ENCODE measurements at places on chromosomes 3 and 15.

DNA sequence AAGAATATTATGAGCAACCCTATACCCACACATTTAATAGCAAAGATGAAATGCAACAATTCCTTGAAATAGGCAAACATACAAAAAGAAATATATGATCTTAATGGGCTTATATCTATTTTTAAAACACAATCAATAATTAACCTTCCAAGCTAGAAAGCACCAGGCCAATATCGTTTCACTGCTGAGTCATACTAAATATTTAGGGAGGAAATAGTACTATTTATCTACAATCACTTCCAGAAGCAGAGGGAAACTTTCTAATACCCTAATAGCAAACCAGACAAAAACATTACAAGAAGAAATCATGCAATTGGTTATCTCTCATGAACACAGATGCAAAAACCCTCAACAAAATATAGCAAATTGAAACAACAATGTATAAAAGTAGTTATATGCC is 207.8 kb downstream of the MTHFS start:
- DNase-seq = no peak

- DNase-seq = no peak
Observed at GRCh38 chr3:47573190-47574172, 5.2 kb downstream of the CSPG5 start.

- no peak for DNase-seq
Observed at GRCh38 chr3:28791713-28792255, 443.2 kb upstream of the AZI2 start.

DNA sequence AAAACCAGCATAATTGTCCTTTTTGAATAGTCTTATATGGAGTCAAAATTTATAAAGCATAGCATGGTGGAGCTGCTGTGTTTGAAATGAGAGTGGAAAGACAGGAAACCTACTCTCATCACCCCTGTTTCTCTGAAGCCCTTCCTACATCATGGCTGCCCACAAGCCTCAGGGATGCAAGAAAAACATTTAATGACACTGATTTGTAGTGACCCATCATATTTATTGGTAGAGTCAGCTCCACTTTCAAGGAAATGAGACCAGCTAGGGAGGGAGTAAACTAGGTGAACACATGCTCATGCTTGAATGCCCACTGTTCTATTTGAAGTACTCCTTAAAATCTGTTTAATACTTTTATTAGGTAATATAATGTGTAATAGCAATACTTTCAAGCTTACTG is 494.3 kb upstream of the KCNMB2 start:
- DNase-seq = no peak

DNA sequence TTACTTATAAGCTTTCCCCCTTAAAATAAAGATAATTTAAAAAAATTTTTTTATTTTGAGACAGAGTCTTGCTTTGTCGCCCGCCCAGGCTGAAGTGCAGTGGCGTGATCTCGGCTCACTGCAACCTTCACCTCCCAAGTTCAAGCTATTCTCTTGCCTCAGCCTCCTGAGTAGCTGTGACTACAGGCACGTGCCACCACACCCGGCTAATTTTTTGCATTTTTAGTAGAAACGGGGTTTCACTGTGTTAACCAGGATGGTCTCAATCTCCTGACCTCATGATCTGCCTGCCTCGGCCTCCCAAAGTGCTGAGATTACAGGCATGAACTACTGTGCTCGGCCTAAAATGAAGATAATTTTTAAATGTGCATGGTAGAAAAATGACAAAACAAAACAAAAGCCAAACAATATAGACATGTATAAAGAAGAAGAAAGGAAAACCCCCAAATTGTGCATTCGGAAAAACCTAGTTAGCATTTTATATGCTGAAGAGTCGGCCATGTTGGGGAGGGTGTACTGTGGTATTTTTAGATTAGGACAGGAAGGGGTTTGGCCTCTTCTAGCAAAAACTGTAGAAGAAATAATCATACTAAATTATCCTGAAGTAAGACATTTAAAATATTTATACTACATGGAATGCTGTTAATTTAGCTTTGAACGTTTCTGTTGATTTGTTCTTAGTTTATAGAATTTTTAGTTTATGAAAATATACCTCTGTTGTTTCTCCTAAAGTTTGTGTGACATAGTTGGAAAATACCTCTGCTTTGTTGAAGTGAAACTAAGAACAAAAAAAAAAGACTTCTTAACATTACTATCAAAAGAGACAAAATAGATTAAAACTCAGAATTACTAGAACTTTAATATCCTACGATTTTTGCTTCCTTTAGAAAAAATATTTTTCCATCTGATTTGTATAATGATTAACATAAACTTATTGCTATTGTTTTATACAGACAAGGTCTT is 7.4 kb downstream of the APPL1 start:
- DNase-seq = no peak

Data from GDM1 (cell line).